ENCODE measurements at places on chromosomes 2 and 18.

GRCh38 chr18:49548229-49548636, 13.6 kb upstream of the LIPG start:
- no peak for DNase-seq

DNA sequence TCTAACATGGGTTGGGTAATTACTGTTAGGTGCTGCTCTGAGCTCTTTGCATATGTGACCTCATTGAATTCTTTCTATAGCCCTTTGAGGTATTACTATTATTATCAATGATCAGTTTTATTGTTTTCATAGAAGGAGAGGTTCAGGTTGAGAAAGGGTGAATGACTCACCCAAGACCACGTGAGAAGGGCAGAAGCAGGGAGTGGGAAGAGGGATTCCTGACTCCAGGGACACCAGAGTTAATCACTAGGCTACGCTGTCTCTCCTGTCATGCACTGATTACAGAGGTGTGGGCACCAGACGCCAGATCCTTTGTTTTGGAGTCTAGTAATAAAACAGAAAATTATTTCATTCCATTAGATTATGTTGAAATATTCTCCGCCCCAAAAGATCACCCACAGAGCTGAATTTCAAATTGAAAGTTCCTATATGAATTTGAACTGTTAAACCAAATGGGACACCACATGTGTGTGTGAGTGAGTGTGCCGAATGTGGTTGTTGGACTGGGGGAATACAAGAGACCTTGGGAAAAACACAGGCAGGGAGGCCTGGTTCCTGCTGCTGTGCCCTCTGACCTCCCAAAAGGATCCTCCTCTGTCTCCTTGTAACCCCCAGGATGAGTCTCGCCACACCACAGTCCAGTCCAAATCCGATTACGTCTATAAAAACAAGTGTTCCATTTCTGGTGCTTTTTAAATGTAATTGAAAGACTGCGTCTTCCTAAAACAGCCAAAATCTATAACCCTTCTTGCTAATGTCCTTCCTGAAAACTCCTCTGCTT, 215.4 kb downstream of the ZNF521 start:
- no peak for DNase-seq

DNA sequence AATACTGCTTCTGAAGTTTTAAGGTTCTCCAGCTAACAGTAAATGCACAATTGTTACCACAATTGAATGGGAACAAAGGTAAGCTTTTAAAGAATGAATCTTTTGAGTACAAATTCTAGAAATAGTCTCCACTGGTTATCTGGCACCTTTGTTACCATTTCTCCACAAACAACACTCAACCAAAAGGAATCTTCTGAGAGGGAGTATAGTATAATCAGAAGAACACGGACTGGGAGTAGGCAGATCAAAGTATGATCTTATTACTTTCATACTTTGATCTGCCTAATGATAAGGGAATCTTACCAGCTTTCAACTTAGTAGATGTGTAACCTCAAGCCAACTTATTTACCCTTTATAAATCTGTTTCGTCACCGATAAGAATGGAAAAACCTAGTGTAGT, 1.4 kb downstream of the CEP76 start:
- no peak for DNase-seq

- DNase-seq: no peak
Measured at GRCh38 chr2:237665713-237666143, 38.3 kb downstream of the LRRFIP1 start.

DNA sequence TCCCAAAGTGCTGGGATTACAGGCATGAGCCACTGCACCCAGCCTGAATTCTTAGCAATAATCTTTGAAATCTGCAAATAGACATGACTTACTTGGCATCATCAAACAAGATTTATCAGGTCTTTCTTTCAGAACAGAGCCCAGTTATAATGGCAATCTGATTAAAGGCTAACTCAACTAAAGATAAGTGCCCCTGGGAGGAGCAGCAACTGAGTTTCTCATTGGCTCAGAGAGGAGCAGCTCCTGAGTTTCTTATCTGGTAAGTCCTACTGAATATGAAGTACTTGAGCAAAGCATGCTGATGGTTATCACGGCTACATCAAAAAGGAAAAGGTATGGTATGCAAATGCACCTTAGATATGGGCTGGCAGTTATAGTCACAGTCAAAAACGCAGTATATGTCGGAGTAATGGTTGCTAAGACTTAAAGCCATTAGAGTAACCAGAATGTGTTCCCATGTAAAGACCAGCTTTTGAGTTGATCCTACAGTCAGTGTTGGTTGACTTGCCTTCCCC, 15.0 kb upstream of the AP1S3 start:
- no peak for DNase-seq

DNA sequence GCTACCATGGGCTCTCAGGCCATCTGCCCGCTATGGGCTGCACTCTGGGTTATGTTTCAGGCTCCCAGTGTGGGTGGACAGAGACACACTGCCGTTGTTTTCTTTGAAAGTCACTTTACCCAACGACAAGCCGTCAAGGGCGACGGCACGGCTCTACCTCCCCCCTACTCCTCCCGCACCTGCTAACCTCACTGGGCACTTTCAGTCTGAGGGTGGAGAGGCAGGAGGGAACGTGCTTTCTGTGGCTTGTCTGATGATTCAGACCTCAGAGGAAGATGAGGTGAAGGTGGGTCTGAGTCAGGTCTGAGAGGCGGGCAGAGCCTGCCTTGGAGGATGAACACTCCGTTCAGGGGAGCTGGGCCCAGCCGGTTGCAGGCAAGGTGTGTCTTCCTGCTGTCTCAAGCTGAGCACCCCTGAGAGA, 147.6 kb upstream of the HDAC4 start:
- DNase-seq: no peak

DNA sequence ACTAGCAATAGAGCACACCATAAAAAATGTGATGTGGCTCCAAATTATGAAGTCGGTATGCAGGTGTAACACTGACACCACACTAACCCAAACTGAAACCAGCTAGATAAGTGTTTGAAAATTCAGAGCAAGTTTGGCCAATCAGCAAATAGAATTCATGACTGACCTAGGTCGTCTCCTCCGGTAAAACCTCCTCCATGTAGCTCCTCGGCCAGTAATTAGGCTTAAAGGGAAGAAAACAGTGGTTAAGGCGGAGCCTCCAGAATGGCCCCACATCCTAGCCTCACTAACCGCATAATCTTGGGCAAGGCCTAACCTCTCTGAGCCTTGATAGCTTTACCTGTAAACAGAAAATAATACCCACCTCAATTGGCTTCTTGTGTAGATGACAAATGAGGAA, 30.1 kb downstream of the C1D start:
- DNase-seq: no peak

GRCh38 chr2:238104691-238105371, 4.7 kb downstream of the ESPNL start:
- no peak for DNase-seq

GRCh38 chr2:133825778-133826177, 257.5 kb upstream of the NCKAP5 start:
- no peak for DNase-seq

DNA sequence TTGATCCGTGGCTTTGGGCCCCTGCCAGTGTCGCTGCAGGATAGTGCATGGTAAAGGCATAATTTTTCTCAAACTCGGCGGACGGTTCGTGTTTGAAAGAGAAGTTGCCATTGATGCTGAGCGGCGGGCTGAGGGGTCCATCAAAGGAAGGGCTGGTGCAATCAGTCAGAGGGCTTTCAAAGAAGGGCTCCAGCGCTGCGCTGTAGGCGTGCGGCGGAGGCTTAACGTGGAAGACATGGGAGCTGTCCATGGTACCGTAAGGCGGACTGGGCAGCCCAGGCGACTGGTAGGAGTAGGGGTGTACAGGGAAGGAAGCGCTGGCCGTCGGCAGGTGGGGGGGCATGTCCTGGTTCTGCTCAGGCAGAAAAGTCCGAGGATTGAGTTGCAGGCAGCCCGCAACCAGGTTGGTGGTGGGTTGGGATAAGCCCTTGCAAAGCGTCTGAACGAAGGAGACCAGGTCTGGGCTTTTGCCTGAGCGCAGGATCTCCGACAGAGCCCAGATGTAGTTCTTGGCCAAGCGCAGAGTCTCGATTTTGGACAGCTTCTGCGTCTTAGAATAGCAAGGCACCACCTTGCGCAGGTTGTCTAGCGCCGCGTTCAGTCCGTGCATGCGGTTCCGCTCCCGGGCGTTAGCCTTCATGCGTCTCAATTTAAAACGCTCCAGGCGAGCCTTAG, 2.3 kb downstream of the NEUROD1 start:
- DNase-seq: peak; percentile 18

GRCh38 chr2:177422271-177422670, 29.7 kb downstream of the AGPS start:
- no peak for DNase-seq

DNA sequence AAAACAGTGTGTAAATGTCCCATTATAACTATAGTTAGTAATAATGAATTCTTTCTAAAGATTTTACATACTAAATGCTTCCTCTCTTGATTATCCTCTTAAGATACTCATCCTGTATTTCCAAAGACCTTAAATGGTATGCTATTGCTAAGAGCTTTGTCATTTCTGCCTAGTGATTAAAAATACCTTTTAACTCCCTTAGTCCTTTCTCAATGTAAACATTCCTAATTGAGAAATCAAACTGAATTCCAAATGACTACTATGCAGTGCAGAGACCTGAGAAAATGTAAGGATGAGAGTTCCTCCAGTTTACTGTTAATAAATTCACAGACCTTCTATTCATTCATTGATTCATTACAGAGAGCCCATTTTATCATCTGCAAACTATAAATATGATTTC, 86.9 kb downstream of the SOS1 start:
- no peak for DNase-seq

GRCh38 chr18:64416990-64417389, 268.1 kb upstream of the LINC00305 start:
- no peak for DNase-seq

- DNase-seq: peak; percentile 90
Measured at GRCh38 chr2:20635675-20636584, 15.0 kb downstream of the HS1BP3 start.

GRCh38 chr2:69175790-69176715, 163.1 kb downstream of the ANTXR1 start:
- no peak for DNase-seq

DNA sequence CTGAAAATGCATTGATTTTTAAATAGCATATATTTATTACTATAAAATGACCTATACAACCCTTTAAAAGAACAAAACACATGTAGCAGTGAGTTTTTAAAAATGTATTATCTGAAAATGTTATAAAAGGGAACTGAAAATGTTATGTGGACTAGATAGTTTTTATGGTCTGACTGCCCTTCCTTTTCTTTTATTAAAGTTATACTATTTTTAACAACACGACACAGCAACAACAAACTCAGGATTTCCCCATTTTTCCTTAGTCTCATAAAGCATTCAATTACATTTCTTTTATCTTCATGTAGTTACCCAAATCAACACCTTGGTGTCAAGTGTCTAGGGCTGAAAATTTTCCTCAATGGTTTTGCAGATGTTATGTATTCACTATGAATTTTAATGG, 132.8 kb upstream of the TMEFF2 start:
- no peak for DNase-seq

DNA sequence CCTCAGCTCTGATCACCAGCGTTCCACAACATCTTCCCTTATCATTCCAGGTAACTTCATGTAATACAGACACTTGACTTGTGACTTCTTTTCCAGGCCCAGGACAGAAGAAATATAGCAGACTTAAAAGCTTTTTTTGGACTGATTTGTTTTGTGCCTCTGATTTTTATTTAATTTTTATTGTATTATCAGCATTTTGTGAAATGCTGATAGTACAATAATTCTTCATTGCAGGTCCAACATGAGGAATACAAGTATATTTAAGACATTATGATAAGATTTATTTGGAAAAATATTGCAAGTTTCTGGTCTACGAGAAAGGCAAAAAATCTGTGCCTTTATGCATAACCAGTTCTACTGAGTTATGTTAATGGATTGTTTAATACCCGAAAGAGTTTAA, 94.5 kb upstream of the THUMPD2 start:
- DNase-seq: no peak

DNA sequence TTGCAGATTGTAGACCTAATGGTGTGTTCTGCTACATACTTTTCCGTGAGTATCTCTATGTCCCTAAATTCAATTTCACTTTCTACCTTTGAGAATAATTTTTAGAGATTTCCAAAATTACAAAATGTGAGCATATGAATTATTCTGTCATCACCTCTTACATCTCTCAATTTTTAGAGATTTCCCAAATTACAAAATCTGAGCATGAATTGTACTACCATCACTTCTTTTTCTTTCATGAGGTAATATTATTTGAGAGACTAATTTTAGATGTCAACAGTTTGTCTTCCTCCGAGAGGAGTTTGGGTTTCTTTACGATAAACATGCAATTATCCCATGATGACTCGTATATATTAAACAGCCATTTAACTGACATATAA, 32.1 kb downstream of the INSIG2 start:
- no peak for DNase-seq

- DNase-seq: no peak
Measured at GRCh38 chr18:61606759-61607158, 273.5 kb downstream of the CDH20 start.

- DNase-seq: peak; percentile 57
Measured at GRCh38 chr2:174603280-174603679, 5.7 kb upstream of the WIPF1 start.

GRCh38 chr18:70463085-70463484, 174.2 kb downstream of the SOCS6 start:
- DNase-seq: no peak

GRCh38 chr2:63614448-63614968, 25.7 kb downstream of the MDH1 start:
- DNase-seq: no peak

GRCh38 chr2:9212661-9213411, 6.2 kb downstream of the ASAP2 start:
- DNase-seq: no peak

DNA sequence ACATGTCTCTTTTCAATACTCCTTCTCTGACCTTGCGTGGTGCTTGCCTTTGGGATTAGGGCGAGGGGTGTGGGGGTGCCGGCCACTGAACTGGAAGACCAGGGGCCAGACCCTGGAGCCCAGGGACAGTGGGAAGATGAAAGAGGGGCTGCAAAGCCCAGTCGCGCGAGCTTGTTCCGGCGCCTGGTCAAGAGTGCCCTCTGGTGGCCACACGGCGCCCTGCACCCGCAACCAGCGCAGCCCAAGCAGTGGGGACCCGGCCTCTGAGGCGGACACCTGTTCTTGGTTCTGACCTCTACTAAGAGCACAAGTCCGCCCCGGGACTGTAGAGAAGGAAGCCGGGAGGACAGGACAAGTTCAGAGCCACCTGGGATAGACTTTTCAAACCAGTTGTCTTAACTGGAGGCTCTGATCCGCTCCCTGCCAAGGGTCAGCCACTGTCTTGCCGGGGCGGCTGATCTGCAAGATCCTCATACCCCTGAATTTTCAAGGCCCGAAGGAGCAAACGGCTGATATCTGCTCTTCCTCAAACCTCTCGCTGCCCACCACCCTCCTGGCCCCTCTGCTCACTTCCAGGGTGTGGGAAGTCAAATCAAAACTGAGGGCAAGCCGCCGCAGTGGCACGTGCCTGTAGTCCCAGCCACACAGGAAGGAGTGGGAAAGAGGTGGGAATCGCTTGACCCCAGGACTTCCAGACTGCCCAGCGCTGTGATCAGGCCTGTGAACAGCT, 14.9 kb upstream of the MSH6 start:
- peak; percentile 67 for DNase-seq

- no peak for DNase-seq
Measured at GRCh38 chr2:97770445-97770844, 57.1 kb downstream of the ZAP70 start.

Data from hypothalamus (tissue), 51 donors.